ENCODE measurements at places on chromosomes 3 and 15.

DNA sequence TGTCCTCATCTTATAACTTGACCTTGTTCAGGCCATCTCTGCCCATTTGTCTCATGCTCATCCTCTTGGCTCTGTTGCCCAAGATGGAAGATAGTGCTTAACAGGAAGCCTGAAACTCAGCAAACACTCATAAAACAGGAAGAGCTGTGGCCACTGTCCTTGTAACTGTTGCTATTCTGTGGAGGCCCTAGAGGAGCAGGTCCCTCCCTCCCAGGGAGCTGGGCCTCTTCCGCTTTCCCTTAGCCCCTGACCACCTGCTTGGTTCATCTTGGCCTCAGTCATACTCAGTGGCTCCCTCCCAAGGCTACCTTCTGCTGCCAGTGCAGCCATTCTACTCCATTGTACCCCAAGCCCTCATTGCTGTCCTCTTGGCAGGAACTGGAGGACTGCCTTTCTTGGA is 3.5 kb downstream of the MAPKAPK3 start:
- DNase-seq: no peak

DNA sequence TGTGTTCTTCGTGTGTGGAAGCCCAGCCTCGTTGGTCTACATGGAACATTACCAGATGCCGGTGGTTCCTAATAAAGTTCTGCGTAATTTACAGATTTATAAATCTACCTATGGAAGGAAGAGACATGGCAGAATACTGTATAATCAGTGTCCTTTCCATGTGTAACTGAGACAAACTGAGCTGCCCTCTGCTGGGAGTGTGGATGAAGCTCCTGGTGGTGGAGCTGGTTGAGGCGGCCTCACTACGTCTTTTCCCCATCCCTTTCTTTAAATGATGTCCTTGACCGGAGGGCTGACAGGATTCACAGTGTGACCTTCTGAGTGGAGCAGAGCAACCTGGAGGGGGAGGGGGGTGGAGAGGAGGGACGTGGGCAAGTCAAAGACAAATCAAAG is 267.0 kb upstream of the CHRM5 start:
- DNase-seq: no peak

DNA sequence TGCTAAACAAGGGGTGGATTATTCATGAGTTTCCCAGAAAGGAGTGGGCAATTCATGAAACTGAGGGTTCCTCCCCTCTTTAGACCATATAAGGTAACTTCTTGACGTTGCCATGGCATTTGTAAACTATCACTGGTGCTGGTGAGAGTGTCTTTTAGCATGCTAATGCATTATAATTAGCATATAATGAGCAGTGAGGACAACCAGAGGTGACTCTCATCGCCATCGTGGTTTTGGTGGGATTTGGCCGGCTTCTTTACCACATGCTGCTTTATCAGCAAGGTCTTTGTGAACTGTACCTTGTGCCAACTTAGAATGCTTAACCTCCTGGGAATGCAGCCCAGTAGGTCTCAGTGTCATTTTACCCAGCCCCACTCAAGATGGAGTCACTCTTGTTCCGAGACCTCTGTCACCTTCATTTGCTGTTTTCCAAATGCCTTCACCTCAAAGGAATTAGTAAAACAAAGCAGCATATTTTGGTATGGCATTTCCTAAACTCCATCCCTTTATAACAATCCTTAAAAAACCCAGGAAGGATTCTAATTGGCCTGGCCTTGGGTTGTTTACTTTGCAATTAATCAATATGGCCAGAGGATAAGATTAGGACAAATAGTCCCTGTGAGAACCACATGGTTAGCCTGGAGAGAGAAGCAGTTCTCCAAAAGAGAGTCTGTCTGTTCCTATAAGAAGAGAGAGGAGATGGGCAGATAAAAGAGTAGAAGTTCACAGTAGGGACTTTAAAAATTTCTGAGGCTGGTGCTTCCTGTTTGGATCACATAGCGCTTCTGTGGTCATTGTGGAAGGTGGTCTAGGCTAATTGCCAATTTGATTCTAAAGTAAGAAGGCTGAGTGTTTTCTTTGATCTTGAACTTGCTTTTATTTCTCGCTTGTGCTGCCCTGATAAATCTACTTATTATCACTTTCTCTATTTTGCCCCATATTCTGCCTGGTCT is 155.2 kb upstream of the EOMES start:
- no peak for DNase-seq

GRCh38 chr3:176780766-176781165 is 416.5 kb downstream of the TBL1XR1 start:
- DNase-seq: no peak

GRCh38 chr15:99931703-99932603 is 198.7 kb upstream of the LYSMD4 start:
- no peak for DNase-seq

GRCh38 chr15:92819278-92820235 is 80.6 kb upstream of the CHD2 start:
- no peak for DNase-seq

DNA sequence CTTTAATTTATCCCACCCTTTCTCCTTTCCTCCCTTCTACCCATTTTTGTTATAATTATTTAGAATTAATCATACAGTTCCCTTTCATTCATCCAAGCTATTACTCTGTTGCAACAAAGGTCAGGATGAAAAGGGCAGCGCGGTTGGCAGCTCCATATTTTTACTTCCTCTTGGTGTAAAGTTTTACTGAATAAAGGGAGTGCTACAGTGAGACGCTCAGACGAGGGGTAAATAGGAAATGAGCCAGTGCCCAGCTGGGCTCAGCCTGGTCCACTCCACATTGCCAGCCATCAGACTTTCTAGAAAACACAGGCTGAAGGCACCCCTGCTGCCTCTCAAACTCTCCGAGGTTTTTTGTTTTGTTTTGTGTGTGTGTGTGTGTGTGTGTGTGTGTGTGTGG is 21.9 kb upstream of the ZBTB38 start:
- DNase-seq: no peak

DNA sequence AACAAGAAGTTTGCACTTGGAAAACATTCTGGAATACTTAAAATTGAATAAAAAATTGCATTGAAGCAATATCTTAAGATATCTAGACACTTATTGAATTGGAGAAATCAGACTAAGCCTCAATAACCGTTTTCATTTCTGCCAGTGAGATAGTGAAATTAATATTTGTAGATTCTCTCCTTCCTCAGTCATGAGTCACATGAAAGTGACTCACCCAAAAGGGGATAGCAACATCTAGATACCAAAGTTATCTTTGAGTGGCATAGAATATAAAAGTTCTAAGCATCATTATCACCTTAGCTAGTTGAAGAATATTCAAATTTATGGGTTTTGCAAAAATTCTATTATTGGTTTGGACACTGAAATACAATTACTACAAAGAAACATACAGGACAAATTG is 614.8 kb upstream of the ZNF717 start:
- no peak for DNase-seq

GRCh38 chr15:47568030-47568429 is 149.3 kb upstream of the SEMA6D start:
- DNase-seq: no peak

- DNase-seq: no peak
Measured at GRCh38 chr3:196712514-196713413, 587 bp downstream of the PIGX start.

DNA sequence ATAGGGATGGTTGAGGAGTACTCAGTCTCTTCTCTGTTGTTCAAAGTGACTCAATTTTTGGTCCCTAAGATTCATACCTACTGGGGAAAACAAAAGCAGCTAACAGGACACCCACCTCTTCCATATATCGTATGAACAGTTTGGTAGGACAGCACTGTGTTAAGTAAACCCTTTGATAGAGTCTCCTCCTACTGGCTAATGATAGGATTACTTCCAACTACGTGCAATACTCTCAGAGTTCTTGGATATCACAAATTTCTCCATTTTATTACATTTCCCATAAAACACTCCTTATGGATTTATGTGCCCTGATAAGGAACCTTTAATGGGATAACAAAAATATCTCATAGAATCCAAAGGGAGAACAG is 200.2 kb upstream of the GOLGA6L4 start:
- DNase-seq: no peak

- DNase-seq: no peak
Measured at GRCh38 chr3:126295407-126295939, 61.7 kb downstream of the KLF15 start.

GRCh38 chr3:111610612-111611054 is 15.5 kb upstream of the ZBED2 start:
- no peak for DNase-seq

DNA sequence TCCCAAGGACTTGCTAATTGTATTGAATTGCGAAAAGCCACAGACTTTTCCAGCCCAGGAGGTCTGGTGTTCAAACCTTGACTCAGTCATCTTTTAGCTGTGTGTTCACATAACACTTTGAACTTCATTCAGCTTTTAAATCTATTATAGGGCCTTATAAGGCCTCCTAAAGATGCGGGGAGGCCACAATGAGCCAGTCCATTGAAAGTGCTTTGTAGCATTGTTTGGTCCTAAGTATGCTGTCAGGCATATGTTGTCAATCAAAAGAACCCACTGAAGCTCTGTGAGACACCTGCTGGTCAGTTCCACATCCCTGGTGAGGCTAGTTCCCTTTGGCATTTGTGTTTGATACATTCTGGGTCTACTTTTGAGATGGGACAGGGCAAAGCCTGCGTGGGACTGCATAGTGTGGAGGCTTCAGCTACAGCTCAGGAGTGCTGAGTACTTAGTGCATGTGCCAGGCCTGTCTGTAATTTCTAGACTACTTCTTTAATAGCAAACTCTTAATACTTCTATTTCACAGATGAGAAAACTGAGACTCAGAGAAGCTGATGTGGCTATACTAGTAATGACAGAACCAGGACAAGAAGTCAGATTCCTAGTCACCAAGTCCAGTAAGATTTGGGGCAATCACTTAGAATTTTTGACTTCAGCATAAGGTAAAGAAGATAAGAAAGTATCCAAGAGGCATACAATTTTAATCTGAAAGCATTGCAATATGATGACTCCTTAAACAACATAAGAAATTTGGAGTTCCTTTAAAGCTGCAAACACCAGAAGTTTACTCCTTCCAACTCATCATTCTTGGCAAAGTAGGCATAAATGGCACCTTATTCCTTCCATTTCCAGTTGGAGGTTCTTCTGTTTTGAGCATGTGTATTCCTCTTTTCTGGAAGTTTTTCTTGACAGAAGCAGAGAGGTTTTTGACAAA is 213.0 kb downstream of the PDCD6IP start:
- no peak for DNase-seq

DNA sequence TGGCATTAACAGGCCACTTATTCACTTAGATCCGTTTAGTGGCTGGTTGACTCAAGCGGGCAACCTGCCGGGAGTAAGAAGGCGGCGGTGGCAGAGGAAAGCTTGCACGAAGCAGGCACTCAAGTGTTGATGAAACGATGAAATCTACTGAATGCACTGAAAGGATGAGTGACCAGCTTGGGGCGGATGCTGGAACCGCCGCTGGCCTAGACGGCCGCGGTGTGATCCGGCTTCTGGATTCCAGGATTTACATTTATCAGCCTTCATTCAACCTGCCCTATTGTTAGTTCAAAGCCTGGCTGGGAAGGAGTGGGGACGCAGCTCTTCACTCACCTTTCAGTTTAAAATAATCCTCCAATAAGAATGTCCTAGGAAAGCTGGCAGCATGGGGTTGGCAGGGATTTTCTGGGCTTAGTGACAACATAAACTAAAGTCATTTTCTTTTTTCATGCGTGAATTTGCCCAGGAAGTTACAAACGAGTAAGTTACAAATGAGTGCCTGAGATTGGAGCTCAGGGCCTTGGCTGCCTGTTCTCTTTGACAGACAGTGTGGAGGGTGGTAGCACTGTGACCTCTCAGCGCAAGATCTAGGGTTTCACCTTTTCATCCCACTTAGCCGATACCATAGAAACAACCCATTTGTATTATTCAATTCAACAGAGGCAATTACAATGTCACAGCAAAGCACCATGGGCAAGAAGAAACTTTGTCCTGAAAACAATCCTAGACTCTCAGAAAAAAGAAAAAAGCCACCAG is 1.1 kb upstream of the PLCH1 start:
- DNase-seq: no peak

GRCh38 chr3:108838436-108838835 is 15.8 kb downstream of the TRAT1 start:
- no peak for DNase-seq

DNA sequence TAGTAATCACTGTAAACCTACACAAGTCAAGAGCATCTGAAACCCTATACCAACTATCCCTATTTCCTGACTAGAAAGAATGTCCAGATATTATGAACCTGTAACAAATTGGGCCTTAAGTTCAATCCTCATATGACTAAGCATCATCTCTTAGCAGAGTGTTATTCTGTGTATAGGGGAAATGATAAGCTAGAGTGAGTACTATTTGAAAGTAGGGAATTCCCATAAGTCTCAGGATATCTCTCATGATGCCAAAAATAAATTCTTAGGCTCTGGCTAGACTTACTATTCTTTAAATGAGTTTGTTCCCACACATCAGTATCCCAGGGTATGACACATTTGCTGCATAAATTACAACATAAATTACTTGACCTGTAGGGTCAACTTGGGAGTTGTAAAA is 15.3 kb downstream of the MRPL47 start:
- no peak for DNase-seq

DNA sequence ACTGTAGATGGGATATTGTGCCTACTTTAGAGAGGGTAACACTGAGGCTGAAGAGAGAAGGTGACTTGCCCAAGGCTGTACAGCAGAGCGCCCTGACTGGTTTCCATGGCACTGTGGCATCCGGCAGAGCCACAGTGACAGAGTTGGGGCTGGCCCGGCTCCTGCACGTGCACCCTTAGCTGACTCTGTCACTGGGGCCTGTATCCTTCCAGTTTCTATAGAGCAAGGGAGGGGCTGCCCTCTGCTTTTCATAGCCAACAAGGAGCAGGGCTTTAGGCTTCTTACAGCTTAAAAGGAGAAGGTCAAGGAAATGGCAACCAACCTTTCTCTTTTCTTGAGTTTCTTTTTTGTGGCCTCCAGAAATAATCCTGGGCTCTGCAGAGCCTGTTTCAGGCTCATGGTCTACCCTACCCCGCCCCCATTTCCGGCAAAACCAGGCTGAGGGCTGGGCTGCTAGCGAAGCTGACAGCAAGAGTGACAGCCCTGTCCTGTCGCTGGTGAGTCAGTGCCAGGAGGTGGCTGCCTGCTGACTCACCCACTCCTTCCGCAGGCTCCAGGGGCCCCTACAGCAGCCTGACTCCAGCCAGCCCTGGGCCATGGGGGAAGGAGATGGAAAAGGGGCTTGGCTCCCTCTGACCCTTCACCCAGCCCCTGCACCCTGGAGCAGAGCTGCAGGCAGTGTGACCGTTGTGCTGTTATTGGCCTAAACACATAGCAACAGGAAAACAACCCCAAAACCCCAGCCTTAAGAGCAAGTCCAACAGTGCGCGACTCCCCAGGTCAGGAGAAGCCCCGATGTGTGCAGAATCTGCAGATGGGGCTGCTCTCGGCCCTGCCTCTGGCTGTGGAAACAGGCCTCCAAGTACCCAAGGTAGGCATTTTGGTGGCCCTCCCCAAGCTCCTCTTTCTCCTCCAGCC is 29.8 kb downstream of the SLC6A6 start:
- peak; percentile 76 for DNase-seq

DNA sequence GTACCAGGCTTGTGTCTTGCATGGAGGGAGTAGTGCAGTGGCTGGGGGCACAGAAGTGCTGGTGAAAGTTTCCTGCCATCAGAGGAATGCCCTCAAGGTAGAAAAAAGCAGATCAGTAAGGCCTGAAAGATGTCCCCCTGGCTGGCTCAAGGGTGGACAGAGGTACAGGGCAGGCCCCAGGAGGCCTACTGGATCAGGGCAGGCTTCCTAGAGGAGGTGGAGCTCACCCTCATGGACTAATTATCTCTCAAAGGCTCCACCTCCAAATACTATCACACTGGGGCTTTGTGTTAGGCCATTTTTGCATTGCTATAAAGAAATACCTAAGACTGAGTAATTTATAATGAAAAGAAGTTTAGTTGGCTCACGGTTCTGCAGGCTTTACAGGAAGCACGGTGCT is 7.8 kb downstream of the SPSB4 start:
- no peak for DNase-seq
